Adrenal gland (tissue), 19 donors: ENCODE measurements at places on chromosomes 11 and 22. TPM values are rescaled to one million over a fixed set of nuclear protein-coding genes. Genes with fewer than 3 reads are reported as not detected.

GRCh38 chr11:68076371-68077042 lies 37.7 kb downstream of the TCIRG1 start:
- H3K27me3 ChIP-seq = no peaks in the 10 kb centered on the region
- peaks cover 6% of the 10 kb centered on the region for H3K4me1 ChIP-seq
- H3K36me3 ChIP-seq = peaks cover 24% of the 10 kb centered on the region
- H3K27ac ChIP-seq = no peak overlapping the region
- H3K4me3 ChIP-seq = no peak overlapping the region

PCF11 gene
- total RNA-seq = 20.2 TPM

- H3K27me3 ChIP-seq = no peaks in the 10 kb centered on the region
- no peak overlapping the region for H3K27ac ChIP-seq
- H3K4me3 ChIP-seq = no peak overlapping the region
- no peaks in the 10 kb centered on the region for H3K36me3 ChIP-seq
Measured at GRCh38 chr11:74299015-74299414, 12.4 kb downstream of the P4HA3 start.

GRCh38 chr11:128759597-128759996 lies 65.7 kb downstream of the FLI1 start:
- H3K27ac ChIP-seq = no peak overlapping the region
- H3K36me3 ChIP-seq = peaks cover 6% of the 10 kb centered on the region
- H3K4me1 ChIP-seq = no peaks in the 10 kb centered on the region

GRCh38 chr22:24093855-24094254 lies 82.8 kb downstream of the CABIN1 start:
- DNase-seq = no peak
- H3K36me3 ChIP-seq = peaks cover 44% of the 10 kb centered on the region
- H3K4me1 ChIP-seq = peaks cover 24% of the 10 kb centered on the region

KRTAP5-10 gene
- total RNA-seq = not detected
